ENCODE measurements at places on chromosomes 1 and 21. TPM values are rescaled to one million over a fixed set of nuclear protein-coding genes. Genes with fewer than 3 reads are reported as not detected.

KLHL12 gene
- total RNA-seq: 20.0 TPM

PTPN22 gene
- 1.6 TPM for total RNA-seq

TMPRSS2 gene
- total RNA-seq: not detected

FCAMR gene
- total RNA-seq: not detected

IQGAP3 gene
- 0.42 TPM for total RNA-seq

TLR5 gene
- total RNA-seq: 6.8 TPM

GRIK3 gene
- total RNA-seq: 0.95 TPM

ARHGEF16 gene
- total RNA-seq: 2.5 TPM

MRAP gene
- not detected for total RNA-seq

RIPK4 gene
- 0.91 TPM for total RNA-seq

CYP4Z1 gene
- 0.47 TPM for total RNA-seq

RAD54L gene
- 0.74 TPM for total RNA-seq

SLFNL1 gene
- 0.29 TPM for total RNA-seq

RGS16 gene
- total RNA-seq: 0.79 TPM

Data from right cardiac atrium (tissue), 5 donors.